Muscle of back (tissue), 13 donors: ENCODE measurements at places on chromosomes 16 and 17. TPM values are rescaled to one million over a fixed set of nuclear protein-coding genes. Genes with fewer than 3 reads are reported as not detected.

GRCh38 chr16:70161350-70161749 lies 12.2 kb upstream of the CLEC18C start:
- no peak for DNase-seq

GRCh38 chr16:47699106-47699505 lies 238.0 kb downstream of the PHKB start:
- DNase-seq, result no peak

- DNase-seq, result no peak
Measured at GRCh38 chr17:63649813-63650212, 27.6 kb downstream of the MAP3K3 start.

DNA sequence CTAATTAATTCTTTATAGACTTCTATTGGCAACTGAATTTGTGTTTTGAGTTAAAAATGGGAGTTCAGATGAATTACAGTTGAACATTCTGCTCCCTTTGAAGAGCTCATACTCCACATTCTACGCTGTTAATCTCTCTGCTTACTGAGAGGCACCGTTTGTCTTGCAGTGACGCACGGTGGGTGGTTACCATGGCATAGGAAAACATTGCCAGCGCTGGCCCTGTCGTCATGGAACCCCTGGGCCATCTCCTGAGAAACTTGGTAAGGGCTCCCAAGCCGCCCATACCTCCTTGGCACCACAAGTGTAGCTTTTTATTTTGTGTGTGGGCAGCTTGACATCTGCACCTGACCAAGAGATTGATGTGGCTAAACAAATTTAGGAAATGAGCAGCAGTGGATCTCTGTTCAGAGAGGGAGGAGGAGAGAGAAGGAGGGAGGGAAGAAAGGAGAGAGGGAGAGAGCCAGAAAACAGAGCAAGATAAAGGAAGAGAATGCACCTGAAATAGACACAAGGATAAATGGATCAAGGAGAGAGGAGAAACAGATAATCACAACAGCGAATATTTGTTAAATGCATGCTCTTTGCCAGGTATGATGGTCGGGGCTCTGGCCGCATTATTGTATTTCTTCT lies 398.5 kb downstream of the HAPSTR1 start:
- peak; percentile 36 for DNase-seq

KPNA2 gene
- polyA plus RNA-seq, result 55.7 TPM
